CD4-positive, alpha-beta T cell treated with Interleukin-15 for 1 hour (primary cell): ENCODE measurements at places on chromosomes 2 and 18.

DNA sequence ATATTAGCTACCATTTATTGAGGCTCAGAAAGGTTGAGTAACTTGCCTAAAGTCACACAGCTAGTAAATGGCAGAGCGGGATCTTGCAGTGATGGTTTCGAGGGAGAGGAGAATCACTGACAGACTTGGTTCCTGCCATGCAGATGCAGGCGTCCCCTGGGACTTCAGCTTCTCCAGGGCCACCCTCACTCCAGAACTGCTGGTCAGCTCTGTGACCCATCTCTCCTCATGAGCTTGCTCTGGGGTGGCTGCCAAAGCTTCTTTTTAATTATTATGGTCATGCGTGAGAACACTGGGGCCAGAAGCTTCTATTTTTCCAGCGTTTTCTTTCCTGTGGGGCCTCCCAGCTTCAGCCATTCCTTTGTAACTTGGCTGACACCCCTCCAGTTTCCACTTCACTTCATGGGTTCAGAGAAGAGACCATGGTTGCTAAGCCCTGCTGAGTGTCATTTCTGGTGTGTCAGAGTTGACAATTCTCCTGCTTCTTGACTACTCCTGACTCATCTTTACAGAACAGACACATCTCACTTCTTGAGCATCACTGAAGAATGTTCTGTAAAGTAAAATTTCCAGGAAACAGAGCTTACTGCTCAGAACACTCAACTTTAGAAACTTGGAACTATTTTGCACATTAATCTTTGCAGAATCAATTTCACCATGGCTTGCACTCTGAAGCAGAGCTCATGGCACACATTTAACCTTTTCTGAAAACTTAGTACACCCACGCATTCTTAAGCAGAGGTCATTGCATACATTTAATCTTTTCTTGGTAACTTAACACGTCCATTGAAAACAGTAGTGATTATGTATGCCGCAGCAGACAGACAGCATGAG, 70.4 kb downstream of the IL1R2 start:
- DNase-seq: no peak

DNA sequence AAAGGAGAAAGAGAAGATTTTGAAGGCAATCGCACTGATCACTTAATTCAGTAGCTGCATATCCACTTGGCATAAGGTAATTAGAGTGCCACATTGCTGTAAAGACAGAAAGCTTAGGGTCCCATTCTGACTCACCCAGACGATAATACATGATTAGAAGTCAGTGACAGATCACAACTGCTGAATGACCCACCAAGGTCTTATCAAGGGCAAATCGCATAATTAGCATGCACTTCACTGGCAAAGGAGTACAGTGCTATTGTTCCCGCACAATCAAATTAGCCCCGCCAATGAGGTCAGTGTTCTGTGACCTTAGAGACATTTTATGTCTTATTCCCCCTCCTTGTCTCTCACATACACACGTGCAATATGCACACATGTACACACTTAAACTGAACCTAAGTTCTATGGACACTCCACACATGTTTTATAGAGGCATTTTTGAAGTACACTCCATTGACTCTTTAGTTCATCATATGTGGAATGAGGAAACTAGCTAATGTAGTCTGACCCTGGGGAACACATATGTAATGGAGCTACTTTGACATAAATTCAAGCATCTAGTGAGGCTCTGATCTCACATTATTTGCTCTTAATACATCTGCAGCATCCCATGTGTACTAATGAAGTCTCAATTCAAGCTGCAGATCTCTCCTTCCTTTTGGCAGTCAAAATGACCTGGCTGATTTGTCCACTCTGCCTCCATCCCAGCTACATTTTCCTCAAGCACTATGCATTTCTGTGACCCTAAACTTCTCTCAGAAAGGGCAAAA, 673.8 kb upstream of the FANCL start:
- DNase-seq: no peak

DNA sequence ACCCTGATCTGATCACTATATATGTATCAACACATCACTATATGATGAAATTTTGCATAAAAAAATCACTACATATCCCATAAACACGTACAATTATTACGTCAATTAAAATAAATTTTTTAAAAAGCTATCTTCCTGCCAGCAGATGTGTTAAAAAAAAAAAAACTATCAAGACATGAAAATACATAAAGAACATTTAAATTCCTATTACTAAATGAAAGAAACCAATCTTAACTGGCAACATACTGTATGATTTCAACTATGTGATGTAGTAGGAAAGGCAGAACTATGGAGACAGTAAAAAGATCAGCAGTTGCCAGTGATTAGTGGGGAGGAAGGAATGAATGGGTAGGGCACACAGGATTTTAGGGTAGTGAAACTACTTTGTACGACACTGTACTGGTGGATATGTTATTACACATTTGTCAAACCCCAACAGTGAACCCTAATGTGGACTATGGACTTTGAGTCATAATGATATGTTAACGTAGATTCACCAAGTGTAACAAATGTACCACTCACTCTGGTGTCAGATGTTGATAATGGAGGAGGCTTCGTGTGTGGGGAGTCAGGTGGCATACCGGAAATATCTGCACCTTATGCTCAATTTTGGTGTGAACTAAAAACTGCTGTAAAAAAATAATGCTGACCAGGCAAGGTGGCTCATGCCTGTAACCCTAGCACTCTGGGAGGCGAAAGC, 27.4 kb downstream of the USP34 start:
- no peak for DNase-seq

GRCh38 chr2:122156176-122156890, 400.9 kb downstream of the TSN start:
- no peak for DNase-seq

DNA sequence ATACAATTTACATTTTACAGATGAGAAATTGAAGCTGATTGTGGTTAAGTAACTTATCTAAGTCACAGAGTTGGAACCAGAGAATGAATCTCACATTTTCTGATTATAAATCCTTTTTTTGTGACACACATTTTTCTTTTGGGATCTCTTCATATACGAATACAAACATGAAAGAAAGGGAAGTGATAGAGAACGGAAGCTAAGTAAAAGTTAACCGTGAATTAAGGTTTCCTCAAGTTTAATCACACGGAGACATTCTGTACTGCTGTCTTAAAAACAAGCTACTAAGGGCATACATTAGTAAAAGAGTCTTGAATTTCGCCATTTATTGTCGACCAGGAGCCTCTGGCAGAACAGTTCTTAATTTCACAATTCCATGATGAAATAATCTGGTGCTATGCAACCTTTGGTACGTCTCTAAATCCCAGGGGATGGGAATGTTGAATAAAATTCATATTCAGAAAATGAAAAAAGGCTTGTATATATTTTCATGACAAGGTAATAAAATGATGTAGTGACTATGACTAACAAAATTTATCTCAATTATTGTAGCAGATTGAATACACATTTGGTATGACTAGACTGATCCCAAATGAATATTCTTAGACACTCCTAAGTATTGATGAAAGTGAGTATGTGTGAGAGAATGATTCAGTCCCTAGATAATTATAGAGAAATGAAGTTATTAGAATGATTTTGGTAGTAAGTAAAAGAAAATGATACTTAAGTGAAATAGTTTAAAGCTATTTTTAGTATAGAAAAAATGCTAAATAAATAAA, 40.3 kb upstream of the ZSWIM2 start:
- DNase-seq: no peak

GRCh38 chr2:96414161-96414710, 78.7 kb downstream of the NCAPH start:
- no peak for DNase-seq

DNA sequence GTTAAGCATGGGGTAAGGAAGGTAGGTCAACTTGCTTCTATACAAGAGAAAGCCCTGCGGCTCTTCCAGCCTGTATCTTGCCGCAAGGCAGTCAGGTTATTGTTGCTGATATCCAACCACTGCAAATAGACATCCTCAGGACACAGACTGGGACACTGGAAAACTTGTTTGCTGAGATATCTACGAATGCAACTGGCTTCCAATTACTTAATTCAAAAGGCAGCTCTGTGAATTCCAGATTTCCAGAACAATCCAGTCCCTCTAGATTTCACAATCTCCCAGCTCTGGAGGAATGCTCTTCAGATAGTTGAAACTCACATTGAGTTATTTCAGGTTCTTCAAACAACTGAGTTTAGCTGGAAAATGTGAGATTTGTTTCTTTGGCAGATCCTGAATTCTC, 34.6 kb upstream of the SP9 start:
- DNase-seq: no peak

DNA sequence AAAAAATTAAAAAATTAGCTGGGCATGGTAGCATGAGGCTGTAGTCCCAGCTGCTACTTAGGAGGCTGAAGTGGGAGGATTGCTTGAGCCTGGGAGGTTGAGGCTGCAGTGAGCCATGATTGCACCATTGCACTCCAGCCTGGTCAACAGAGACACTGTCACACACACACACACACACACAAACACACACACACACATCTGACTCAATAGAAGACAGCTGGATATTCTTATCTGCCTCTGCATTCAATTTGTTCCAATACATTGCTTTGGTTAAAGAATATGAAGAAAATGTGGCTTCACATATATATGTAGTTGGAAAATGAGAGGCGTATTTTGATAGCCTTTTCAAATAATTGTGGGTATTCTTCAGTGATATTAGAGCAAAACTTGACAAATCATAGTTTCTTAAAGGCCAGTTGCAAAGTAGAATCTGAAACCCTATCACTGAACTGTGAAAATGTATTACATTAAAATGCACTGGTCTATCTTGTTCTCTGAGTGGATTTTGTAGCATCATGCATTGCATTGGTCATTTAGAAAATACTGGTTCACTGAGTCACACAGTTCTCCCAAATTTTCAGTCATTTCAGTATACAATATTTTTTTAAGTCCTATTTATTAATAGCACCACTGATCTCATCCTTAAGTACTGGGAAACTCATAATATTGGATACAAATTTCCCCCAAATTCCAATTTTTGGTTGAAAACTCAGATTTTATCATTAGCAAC, 140.9 kb downstream of the MCFD2 start:
- DNase-seq: no peak

- DNase-seq: no peak
These were observed 1238.0 kb upstream of the NRXN1 start for GRCh38 chr2:52269696-52270485.

DNA sequence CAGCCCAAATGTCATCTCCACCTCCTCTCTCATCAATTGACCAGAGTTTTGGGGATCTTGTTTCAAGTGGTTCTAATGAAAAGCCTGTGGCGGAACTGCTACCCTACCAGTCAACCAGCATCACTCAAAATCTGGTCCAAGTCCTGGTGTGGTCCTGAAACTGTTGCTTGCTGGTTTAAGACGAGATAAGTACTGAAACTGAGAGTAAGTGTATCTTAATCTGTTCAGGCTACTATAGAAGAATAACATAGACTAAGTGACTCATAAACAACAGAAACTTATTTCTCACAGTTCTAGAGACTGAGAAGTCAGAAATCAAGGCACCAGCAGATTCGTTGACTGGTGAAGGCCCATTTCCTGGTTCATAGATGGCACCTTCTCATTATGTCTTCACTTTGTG, 879 bp upstream of the GALNT5 start:
- DNase-seq: no peak

GRCh38 chr18:8018701-8019331, 451.7 kb downstream of the PTPRM start:
- DNase-seq: no peak

GRCh38 chr2:229446350-229446749, 175.3 kb upstream of the PID1 start:
- no peak for DNase-seq

DNA sequence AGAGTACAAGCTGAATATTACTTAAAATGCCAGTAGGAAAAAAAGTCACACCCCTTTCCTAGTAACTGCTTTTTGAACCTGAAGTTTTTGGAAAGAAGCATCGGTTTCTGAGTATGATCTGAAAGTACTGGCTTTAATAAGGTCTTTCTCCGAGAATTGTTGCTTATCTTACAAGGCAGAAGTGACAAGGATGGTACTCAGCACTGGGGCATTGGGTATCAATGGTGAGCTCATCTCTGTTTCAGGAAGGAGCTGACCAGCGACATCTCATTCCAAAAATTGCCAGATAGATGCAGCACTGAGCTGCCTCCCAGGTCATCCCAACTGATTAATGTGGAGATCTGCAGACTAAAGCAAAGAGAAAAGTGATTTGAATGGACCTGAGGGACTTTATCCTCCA, 85.4 kb downstream of the FMNL2 start:
- no peak for DNase-seq

DNA sequence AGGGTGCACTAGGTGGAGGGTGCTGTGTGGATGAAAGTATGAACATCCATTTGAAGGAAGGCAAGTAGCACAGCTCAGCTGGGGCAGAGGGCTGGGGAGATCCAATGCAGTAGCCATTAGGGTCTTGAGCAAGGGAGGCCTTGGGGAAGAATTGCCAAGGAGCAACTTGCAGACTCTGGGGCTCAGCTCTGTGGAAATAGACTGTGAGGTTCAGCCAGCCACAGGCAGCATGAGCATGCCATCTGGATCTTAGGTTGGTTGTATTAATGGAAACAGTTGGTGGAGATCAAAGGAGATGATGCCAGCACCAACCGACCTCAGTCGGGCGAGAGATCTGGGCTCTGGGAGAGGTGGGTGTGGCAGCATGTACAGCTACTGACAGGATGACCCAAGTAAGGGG, 5.6 kb downstream of the ZAP70 start:
- DNase-seq: no peak

DNA sequence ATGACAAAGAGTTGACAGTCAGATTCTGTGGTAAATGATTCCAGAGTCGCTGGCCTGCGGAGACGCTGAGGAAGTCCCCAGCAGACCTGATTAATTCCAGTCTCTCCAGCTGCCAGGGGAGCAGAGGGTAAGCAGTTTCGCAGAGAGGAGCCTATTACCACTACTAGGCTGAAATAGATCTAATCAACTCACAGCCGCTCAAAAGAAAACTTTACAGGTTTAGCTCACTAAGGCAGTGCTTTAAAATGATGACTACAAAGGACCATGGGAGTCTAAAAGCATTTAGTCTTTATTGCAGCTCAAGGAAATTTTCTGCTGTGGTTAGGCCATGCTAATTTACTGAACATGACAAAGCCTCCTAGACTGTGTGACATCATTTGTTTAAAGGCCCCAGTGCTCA, 445.6 kb upstream of the POU3F3 start:
- no peak for DNase-seq

DNA sequence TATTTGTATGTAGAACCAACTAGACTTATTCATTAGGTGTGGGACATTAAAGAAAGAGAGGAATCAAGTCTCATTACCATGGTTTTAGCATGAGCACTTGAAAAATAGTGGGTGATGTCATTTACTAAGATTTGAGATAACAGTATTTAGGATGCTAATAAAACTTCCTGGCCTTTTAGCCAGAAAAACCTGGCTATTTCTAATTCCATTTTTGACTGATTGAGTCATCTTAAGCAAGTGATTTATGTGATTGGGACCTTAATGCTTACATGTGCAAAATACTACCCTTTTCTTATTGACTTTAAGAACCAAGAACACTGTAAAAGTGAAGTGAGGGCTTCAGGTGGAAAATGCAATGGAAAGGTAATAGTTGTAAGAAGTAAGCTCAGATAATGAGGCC, 196.8 kb upstream of the SESTD1 start:
- DNase-seq: no peak

GRCh38 chr2:129884221-129884786, 95.2 kb upstream of the RAB6C start:
- DNase-seq: no peak
